Astrocyte (in vitro differentiated cells and primary cell): ENCODE measurements at places on chromosomes 3 and 15.

DNA sequence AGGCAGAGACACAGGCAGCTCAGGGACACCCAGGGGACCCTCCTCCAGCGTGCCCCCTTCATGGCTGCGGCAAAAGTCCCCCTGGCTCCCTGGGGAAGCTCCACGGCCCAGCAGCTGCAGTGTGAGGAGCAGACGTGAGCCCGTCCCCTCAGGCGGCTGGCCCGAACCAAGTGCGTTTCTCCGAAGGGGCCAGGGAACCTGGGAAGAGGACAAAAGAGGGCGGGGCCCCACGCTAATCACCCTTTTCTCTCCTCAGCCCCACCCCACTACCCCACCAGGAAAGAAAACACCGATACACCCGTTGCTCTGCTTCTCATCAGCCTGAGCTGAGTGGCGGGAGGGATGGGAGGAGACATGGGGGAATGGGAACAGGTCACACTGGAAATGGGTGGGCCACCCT is at the start of gene MUC4:
Gene MUC4 (minus strand): TSS at position 174 of the 400 bp plus-strand sequence. CDS start 112 bp downstream, at position 62.
- DNase-seq: no peak

GRCh38 chr3:126921085-126921824 is 61.7 kb upstream of the PLXNA1 start:
- no peak for DNase-seq

DNA sequence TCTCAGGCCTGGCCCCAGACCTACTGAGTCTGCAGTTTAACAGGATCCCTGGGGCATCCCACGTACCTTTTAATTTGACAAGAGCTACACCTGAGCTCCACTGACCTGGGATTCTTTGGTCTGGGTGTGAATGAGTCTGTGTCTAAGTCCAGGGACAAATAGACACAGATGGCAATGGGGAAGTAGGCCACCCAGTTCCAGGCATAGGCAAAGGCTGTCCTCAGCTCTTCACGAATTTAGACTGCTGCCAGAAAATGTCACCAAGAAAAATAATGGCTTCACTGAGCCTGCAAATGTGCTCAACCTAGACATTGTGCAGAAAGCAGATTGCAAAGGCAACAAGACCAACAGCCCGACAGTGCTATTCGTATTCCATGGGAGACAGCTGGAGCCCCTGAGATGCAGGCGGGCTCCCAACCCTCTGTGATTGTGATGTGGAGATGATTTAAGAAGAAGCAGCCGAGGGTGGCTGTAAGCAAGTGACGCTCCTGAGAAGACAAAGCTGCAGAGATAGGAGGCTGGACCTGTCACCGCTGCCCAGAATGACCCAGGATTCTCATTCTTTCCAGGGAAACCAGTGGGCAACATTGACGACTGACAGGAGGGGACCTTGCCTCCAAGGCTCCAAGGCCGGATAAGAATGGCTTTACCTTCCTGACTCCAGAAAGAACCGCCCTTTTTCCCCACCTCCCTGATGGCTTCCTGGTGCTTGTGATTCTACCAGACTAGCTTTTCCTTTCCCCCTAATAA is 39.8 kb upstream of the IREB2 start:
- DNase-seq: no peak

DNA sequence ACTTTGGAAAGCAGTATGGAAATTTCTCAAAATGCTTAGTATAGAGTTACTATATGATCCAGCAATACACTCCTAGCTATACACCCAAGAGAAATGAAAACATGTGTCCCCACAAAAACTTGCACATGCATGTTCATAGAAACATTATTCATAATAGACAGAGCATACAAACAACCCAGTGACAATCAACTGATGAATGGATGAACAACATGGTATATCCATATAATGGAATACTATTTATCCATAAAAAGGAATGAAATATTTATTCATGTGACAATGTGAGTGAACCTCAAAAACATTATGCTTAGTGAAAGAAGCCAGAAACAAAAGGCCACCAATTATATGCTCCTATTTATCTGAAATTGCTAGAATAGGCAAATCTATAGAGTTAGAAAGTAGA is 6.7 kb downstream of the MYH15 start:
- no peak for DNase-seq

DNA sequence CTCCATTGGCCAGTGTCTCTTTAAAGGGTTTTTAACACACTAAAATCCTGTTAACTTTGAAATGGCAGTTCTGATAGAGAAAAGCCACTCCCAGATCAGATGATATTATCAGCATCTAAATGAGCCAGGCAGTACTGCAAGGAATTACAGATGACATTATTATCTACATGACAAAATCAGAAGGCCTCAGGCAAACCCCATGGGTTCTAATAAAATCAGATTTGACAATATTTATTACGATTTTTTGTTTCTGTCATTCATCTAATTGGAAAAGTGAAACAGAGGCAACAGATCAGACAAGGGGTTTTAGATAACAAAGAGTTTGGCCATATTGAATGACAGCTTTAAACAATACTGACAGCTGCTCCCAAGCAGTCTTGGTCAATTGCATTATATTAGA is 112.7 kb downstream of the FEZF2 start:
- DNase-seq: no peak
